B cell (primary cell): ENCODE measurements at places on chromosomes 5 and 9. TPM values are rescaled to one million over a fixed set of nuclear protein-coding genes. Genes with fewer than 3 reads are reported as not detected.

GRCh38 chr5:76836585-76836984, 13.2 kb upstream of the S100Z start:
- H3K27me3 ChIP-seq, result no peaks in the 10 kb centered on the region
- no peaks in the 10 kb centered on the region for H3K36me3 ChIP-seq
- no peak overlapping the region for H3K27ac ChIP-seq
- no peak overlapping the region for H3K4me3 ChIP-seq

DNA sequence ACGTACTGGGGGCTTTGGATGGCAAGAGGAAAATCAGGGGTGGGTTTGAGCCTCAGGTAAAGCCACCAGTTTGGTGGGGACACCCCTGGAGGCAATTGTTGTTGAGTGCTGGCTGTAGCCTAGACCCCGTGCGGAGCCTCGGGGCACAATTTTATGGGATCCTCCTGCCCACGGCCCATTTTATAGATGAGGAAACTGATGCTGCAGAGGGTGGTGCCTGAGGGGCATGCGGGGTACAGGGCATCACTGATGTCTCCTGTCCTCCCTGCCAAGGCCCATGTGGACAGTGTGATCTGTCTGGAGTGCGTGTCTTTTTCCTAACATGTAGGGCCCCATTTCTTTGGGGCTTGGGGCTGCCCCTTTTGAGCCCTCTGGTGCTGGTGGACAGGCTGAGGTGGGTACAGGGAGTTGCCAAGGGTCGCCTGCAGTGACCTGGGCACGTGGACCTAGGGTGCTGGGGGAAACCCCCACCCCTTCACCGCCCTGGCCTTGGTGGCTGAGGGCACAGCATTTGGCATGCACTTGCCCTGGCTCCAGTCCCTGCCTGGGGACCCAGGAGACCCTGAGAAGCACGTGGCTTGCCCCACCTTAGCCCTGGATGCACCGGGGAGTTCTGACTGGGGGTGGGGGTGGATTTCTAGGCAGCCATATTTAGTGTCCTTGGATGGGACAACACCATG, 22.1 kb downstream of the WNK2 start:
- DNase-seq, result no peak
- no peaks in the 10 kb centered on the region for H3K27me3 ChIP-seq
- H3K4me1 ChIP-seq, result no peaks in the 10 kb centered on the region
- H3K27ac ChIP-seq, result no peak overlapping the region
- H3K36me3 ChIP-seq, result no peaks in the 10 kb centered on the region
- H3K4me3 ChIP-seq, result no peak overlapping the region

- no peak overlapping the region for H3K4me3 ChIP-seq
- no peak overlapping the region for H3K27ac ChIP-seq
- H3K4me1 ChIP-seq, result peaks cover 3% of the 10 kb centered on the region
- H3K36me3 ChIP-seq, result no peaks in the 10 kb centered on the region
These were observed 5.9 kb upstream of the RHOBTB3 start for GRCh38 chr5:95725071-95725820.

DNA sequence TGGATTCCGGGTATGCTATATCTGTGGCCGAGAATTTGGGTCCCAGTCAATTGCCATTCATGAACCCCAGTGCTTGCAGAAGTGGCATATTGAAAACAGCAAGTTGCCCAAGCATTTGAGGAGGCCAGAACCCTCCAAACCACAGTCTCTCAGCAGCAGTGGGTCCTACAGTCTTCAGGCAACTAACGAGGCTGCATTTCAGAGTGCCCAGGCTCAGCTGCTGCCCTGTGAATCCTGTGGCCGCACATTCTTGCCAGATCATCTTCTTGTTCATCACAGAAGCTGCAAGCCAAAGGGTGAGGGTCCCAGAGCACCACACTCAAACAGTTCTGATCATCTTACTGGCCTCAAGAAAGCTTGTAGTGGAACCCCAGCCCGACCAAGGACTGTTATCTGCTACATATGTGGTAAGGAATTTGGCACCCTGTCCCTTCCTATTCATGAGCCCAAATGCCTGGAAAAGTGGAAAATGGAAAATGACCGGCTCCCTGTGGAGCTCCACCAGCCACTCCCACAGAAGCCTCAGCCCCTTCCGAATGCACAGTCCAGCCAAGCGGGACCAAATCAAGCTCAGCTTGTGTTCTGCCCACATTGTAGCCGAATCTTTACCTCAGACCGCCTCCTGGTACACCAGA, 23.0 kb downstream of the ZNF474 start:
- H3K27ac ChIP-seq, result no peak overlapping the region
- H3K4me1 ChIP-seq, result no peaks in the 10 kb centered on the region
- H3K4me3 ChIP-seq, result no peak overlapping the region
- H3K36me3 ChIP-seq, result no peaks in the 10 kb centered on the region
- no peaks in the 10 kb centered on the region for H3K27me3 ChIP-seq
- no peak for DNase-seq

DNA sequence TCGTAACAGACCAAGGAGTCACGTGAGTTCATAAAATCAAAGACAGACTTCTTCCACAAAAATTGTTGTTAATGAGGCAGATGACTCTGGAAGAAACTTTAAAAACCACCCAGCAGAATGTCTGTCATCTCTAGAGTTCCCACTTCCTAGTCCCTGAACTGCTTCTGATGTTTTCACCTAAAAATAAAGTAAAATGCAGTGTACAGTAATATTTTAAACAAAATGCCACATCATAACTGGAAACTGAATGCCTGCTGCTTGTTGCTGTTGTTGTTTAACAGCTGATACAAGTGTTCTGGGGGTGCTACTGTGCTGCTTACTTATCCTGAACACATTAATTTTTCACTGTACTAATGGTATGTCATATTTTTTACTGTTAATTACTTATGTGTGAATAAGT, 577.2 kb downstream of the MTRR start:
- H3K27ac ChIP-seq, result no peak overlapping the region
- no peak overlapping the region for H3K4me3 ChIP-seq
- H3K27me3 ChIP-seq, result no peaks in the 10 kb centered on the region
- no peaks in the 10 kb centered on the region for H3K36me3 ChIP-seq
- H3K4me1 ChIP-seq, result no peaks in the 10 kb centered on the region

GRCh38 chr9:133994353-133995011, 2.4 kb upstream of the VAV2 start:
- DNase-seq, result peak; percentile 86
- H3K4me3 ChIP-seq, result no peak overlapping the region
- no peaks in the 10 kb centered on the region for H3K36me3 ChIP-seq
- no peaks in the 10 kb centered on the region for H3K27me3 ChIP-seq
- no peak overlapping the region for H3K27ac ChIP-seq

DNA sequence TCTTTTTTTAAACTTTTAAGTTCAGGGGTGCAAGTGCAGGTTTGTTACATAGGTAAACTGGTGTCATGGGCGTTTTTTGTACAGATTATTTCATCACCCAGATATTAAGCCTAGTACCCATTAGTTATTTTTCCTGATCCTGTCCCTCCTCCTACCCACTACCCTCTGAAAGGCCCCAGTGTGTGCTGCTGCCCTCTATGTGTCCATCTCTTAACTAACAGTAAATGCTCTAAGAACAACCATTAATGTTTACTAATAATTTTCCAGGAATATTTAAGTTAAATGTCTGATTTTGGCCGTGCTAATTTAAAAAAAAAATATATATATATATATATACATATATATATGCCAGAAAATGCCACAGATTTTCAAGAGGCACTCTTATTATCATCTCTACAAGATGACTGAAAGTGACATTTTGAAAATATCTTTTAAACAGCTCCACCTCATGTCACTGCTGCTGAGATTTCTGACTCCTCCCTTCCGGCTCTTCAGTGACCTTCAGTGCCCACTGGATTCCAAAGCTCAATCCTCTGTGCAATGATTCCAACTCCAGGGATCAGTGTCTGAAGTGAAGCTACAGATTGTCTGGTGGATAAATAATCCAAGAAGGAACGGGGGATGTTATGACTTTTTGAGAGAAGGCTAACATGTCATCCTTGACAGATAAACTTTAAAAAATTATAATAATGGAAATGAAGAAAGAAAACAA, 46.7 kb upstream of the HNRNPA0 start:
- H3K27ac ChIP-seq, result no peak overlapping the region
- no peak overlapping the region for H3K4me3 ChIP-seq

DNA sequence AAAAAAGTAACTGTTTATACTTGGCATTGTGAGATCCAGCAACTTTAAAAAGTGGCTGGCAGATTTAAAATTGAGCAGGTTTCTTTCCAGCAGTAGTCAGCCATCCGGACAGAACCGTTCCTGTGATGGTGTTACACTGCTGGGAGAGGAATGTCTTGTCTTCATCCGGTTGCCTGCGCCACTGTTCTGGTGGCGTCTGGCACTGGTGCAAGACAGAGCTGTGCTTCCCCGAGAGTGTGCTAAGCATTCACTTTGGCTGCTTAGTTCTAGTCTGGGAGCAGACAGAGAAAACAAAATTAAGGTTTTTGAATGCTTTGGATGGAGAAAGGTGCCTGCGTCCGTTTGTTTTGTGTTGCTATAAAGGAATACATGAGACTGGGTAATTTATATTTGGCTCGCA, 35.5 kb upstream of the CREBRF start:
- no peaks in the 10 kb centered on the region for H3K4me1 ChIP-seq
- no peaks in the 10 kb centered on the region for H3K27me3 ChIP-seq
- DNase-seq, result no peak
- no peak overlapping the region for H3K4me3 ChIP-seq
- no peak overlapping the region for H3K27ac ChIP-seq
- peaks cover 33% of the 10 kb centered on the region for H3K36me3 ChIP-seq

- H3K27ac ChIP-seq, result no peak overlapping the region
- no peaks in the 10 kb centered on the region for H3K4me1 ChIP-seq
- H3K27me3 ChIP-seq, result no peaks in the 10 kb centered on the region
These were observed 42.6 kb downstream of the ANKRD55 start for GRCh38 chr5:56190497-56190896.

DNA sequence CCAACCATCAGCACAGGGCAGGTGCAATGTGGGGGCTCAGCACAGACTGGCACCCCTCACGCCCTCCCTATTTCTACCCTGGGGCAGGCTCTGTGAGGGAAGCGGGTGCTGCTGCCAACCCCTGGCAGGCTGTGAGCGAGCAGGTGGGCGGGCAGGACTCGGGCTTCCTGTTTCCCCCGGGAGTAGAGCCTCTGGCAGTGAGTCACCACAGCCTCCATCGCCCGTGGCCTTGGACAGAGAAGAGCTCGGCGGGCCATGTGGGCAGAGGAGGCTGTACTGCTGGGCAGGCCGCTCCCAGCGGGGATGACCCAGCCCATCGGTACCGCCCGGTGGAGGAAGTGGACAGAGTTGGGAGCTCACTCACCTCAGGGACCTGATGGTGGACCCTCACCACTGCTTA, 16.6 kb downstream of the KCNT1 start:
- DNase-seq, result no peak
- H3K4me3 ChIP-seq, result no peak overlapping the region
- H3K27ac ChIP-seq, result no peak overlapping the region
- H3K36me3 ChIP-seq, result no peaks in the 10 kb centered on the region
- H3K4me1 ChIP-seq, result no peaks in the 10 kb centered on the region

- no peak overlapping the region for H3K27ac ChIP-seq
- H3K4me3 ChIP-seq, result no peak overlapping the region
- H3K4me1 ChIP-seq, result no peaks in the 10 kb centered on the region
- no peaks in the 10 kb centered on the region for H3K27me3 ChIP-seq
- DNase-seq, result no peak
- peaks cover 65% of the 10 kb centered on the region for H3K36me3 ChIP-seq
These were observed 49.3 kb upstream of the HK3 start for GRCh38 chr5:176948458-176948857.

Gene MCTP1
- polyA plus RNA-seq, result 0.42 and 0.68 TPM in 2 replicates

Gene IL31RA
- polyA plus RNA-seq, result not detected in 2 replicates
